ENCODE measurements at places on chromosomes 5 and 9.

DNA sequence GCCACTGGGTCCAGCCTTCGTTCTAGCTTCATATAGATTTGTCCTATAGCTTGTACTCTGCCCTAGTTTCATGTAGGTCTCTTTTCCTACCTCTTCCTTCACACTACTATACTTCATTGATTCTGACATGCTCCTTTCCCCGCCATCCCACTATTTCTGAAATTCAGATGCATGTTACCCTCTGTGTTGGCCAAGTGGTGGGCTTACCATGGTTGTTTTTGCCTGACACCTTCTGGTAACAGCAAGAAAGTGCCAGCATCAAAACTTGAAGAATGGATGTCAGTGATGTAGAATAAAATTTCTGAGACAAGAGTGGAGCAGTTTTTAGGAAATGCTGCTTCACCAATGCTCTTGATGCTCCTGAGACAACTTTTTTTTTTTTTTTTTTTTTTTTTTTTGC is 19.5 kb upstream of the SERINC5 start:
- no peak for DNase-seq

GRCh38 chr9:134861595-134862334 is 18.8 kb upstream of the FCN2 start:
- no peak for DNase-seq

DNA sequence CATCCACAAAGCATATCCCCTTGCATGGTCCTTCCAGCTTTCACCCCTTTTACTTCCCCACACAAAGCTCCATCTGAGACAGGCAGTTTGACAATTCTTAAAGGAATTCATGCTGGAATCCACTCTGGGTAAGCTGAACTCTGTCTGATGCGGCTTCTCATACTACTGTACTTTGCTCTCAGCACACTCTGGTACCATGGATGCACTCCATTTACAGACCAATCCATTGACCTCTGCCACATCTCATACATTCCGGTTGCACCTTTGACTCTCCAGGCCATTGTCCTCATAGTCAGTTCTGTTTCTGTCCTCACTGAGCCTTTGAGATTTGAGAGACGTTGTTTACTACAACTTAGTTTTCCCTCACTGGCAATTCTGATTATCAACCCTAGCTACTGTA is 12.2 kb downstream of the SPATA9 start:
- no peak for DNase-seq

- peak; percentile 77 for DNase-seq
Measured at GRCh38 chr9:94065535-94065961, 18.7 kb upstream of the PTPDC1 start.

DNA sequence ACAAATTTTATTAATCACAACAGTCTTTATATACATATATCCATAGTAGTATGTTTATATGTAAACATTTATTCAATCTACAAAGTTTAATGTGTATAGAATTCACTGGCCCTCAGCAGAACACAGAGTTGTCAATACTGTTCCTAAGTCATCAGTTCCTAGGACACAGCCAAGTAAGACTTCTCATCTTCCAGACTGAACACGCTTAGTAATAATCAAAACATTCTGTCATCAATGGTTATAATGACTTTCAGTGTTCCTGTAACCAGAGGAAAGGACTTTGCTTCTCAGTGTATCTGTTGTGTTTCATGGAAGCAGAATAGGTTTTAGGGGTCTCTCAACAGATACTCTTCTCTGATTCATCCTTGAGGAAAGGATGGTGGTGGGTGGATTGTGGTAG is 82.2 kb downstream of the SMIM23 start:
- no peak for DNase-seq

DNA sequence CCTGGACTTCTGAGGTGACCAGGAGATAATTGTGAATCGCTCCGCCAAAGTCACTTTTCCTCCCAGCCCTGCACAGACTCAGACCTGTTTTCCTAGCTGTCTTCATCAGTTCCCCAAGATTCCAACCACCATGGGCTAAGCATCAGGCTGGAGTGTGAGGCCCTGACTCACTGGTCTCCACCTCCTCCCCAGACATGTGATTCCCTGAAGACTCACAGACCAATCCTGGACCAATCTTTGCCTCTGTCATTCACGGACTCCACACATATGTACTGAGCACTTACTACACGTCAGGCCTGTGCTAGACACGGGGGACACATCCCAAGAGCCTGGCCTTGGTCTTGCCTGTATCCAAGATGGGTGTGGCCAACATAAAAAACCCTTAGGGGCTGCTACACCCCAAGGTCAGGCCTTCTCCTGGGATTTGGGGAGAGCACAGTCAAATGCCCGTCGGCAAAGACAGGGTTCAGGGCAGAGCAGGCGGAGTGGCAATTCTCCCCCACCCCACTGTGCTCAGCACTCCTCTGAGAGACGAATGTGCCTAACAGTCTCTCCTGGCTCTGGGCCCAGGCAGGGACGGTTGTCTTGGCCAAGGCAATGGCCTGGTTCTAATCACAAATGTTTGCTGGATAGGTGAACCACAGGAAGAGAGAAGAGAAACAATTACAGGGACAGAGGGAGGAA is 11.9 kb downstream of the EEIG1 start:
- DNase-seq: no peak

- no peak for DNase-seq
Measured at GRCh38 chr5:109126481-109126880, 283.3 kb downstream of the PJA2 start.

DNA sequence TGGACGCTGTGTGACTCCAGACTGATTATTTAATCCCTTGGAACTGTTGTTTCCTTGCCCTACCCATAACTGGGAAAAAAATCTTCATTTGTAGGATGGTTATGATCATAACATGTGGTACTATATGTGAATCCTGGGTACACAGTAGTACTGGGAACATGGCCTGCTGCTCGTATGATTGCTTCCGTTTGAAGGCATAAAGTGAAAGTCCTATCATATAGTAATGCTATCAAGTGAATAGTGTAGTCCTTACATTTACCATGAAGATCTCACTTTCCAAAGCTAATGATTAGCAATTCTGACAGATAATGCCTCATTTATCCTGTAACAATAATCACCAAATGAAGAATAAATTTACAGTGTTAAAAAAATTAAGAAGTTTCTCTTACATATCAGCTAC is 53.2 kb downstream of the MEF2C start:
- DNase-seq: no peak

- DNase-seq: no peak
Measured at GRCh38 chr5:179769271-179769670, 24.5 kb upstream of the LTC4S start.

DNA sequence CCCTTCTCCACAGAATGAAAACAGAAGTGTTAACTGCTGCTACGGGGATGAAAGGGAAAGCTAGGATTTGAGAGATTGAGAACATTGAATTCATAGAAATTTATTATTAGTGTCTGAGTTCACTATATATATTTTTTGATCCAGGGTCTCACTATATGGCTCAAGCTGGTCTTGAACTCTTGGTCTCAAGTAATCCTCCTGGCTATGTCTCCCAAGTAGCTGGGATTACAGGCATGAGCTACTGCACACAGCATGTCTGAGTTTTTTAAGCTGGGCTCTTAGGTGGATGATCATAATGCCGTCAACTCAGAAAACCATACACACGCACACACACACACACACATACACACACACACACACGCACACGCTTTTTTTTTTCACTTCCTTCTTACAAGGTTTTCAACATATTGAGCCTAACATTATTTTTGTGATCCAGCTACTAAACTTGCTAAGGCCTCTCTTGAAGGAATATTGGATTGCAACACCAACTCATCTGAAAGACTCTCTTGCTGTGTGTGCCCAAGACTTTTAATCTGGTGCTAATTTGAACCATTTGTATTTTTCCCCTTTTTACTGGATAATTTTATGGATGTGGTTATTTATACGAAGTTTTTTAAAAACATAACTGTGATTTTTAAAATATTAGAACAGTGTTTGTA is 1045.4 kb downstream of the DTWD2 start:
- no peak for DNase-seq

- DNase-seq: no peak
Measured at GRCh38 chr9:34485822-34486221, 27.2 kb downstream of the DNAI1 start.

- no peak for DNase-seq
Measured at GRCh38 chr9:133003671-133004090, 25.2 kb downstream of the GFI1B start.

- DNase-seq: no peak
Measured at GRCh38 chr9:20948703-20949102, 82.7 kb downstream of the HACD4 start.

GRCh38 chr9:109012876-109013678 is at the start of gene CTNNAL1:
Gene CTNNAL1 (minus strand): TSS chr9:109013499. CDS start chr9:109013442, 57 bp downstream.
- DNase-seq: peak; percentile 89

- no peak for DNase-seq
Measured at GRCh38 chr5:10424124-10424731, 17.5 kb upstream of the ROPN1L start.

DNA sequence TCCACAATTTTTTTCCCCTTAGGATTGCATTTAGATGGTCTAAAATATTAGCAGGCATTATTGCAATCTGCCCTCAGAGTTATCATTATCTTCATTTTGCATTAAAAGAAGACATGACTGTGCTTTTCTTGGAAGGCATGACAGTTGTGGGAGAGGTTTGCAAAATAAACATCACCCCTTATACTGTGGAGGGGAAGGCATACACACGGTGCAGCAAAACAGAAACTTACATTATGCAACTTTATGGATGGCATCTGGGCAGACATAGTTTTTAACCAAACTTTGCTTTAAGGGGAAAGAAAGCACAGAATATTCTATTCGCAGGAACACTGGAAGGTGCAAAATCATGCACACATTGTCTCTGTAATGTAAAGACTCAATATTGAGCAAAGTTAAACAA is 505.8 kb upstream of the ADAMTS16 start:
- no peak for DNase-seq

All from activated naive CD8-positive, alpha-beta T cell treated with anti-CD3 and anti-CD28 coated beads, Interleukin-2, amount 50 U/mL, for 24 hours (primary cell).